NCI-H1105 (cell line): ENCODE measurements at places on chromosomes 1 and 21.

GRCh38 chr1:24986372-24986965 is 56.4 kb upstream of the RUNX3 start:
- no peak for DNase-seq

DNA sequence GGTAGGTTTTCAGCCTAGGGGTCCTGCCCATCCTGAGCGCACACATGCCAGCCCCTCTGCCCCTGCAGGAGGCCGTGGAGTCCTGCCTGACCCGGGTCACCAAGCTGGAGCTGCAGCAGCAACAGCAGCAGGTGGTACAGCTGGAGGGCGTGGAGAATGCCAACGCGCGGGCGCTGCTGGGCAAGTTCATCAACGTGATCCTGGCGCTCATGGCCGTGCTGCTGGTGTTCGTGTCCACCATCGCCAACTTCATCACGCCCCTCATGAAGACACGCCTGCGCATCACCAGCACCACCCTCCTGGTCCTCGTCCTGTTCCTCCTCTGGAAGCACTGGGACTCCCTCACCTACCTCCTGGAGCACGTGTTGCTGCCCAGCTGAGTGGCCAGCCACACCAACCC is 44.0 kb downstream of the TMCC2 start:
- no peak for DNase-seq

- DNase-seq, result no peak
Measured at GRCh38 chr1:61140778-61141177, 58.4 kb downstream of the NFIA start.

- no peak for DNase-seq
Measured at GRCh38 chr1:226606311-226607267, 58.0 kb downstream of the STUM start.
